ENCODE measurements at places on chromosomes 7 and 10.
A peak's percentile ranks its signal among the peaks of the same experiment; 100 is the strongest.

DNA sequence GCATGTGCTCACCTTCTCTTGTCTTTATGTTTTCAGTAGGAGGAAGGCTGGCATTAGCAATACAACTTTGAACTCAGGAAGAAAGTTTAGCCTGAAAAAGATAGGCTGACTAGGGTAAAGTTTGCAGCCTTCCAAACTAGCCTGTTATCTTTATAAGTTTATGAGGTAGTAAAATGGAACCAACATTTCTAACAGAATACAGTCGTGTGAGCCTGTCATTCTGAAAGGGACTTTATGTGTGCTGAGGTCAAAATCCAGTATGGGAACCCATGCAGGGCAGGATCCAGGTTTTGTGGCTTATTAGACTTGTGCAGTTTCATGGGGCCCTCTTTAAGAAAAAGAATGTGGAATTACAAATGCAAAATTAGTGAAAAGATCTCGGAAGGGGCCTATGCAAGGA lies 201.0 kb upstream of the PRPS1L1 start:
- DNase-seq = no peak

DNA sequence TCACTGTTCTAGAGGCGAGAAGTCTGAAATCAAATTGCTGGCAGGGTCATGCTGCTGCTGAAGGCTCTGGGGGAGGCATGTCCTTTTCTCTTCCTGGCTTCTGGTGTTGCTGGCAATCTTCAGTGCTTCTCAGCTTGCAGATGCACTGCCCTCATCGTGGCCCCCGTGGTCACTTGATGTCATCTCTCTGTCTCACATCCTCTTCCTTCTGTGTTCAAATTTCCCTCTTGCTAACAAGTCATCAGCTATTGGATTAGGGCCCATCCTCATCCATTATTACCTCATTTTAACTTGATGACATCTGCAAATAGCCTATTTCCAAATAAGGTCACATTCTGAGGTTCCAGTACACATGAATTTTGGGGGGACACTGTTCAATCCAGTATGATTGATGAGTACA lies 36.6 kb upstream of the SRGN start:
- DNase-seq = peak; percentile 87

DNA sequence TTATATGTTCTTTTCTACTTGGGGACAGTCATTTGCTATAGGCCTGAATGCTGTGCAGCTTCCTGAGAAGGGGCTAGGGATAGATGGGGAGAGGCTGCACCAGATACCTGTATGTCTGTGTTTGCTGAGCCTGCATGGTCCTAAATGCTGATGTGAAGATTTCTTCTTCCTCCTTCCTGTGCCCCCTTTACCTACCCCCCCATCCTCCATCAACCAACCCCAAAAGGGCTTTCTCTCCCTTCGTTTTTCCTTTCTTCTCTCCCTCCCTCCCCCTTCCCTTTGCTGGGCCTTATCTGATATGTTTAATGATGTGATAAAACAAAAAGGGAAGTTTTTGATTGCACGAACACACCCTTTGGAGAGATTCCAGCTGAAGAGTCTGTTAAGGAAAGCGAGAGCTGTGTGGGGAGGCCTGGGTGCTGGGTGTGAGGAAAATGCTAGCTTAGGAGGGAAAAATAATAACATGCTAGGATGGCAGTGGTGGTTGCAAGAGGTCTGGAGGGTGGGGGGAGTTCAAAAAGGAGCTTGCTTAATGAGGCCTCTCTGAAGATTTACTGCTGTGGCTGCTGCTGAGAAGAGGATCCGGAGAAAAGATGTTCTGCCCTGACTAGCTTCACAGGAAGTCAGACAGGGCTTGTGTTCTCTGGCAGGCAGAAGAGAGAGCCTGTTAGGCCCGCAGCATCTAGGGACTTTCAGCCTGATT lies 101.8 kb downstream of the SAMD9 start:
- no peak for DNase-seq

DNA sequence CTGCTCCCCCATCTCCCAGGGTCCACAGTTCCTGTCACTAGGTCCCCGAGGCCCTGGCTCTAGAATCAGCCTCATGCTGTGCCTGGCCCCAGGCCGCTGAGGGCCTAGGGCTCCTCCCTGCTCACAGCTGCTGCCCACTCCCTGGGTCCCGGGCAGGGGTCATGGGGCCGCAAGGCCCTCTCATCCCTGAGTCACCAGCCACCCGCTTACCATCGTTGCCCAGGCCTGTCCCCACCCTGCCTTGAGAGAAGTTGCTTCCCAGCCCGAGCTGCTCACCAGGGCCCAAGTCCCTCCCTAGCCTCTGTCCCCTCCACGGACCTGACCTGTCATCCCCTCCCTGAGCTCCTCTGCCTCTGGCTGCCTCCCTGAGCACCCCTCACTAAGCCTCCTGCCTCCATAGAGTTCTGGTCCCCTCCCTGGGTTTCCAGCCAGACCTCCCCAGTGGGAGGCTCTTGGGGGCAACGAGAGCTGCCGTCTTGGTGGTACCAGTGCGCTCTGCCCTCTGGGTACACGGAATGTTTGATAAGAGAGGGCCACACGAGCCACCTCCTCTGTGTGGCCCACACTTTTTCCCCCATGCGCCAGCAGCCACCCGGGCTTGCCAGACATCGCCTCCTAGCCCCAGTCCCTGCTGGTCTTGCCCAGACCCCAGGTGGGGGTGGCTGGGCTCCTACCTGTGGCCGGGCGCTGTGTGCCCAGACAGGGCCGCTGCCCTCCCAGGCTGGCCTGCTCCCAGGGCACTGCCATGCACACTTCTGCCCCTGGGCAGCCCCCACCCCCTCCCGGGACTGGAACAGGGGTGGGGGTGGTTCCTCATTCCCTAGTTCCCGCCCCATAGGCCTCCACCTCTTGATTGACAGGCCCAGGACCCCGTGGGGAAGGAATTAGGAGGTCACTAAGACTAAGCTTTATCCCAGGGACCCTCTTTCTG lies 21.3 kb downstream of the MLXIPL start:
- peak; percentile 92 for DNase-seq

DNA sequence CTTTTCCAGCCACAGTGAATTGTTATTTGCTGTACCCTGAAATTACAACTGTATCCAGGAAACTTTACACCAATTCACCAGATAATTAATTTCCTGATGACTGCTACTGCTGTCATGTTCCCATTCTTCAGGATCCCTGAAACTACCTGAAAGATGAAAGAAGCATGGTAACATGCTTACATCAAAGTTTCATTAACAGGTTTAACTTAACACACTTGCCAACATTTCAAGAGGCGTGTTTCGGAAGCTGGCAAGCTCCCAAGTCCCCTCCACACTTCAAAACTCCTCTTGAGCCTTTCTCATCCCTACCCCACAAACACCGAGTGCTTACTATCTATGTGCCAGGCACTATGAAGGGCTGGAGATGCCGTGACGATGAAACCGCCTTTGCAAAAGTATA lies 88.6 kb downstream of the MPP7 start:
- no peak for DNase-seq

DNA sequence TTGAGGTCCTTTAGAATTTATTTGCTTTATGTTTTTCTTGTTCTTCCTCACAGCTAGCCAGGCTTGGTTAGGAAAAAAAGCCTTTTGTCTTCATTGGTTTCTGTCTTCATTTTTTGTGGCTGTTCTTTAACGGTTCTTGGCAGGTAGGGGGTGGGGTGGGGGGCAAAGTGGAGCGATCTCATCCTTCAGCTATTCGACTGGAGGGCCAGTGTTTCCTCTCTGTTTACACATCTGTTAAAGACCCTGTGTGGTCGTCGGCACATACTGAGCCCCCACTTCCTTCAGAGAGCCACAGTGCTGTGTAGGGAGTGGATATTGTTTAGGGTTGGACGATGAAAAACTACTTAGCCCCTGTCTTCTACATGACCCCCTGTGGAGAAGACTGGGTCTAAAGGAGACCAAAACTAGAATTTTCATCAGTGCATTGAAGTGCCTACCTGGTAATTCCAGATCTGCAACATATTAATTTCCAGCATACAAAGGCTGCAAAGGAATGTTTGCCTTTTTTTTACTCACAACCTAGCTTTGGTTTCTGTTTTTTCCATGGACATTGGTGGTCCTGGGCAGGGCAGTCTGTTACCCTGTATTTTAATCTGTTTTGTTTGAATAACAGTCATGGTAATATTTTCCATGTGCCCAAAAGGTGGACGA lies 29.0 kb downstream of the PRPF18 start:
- DNase-seq = no peak

- no peak for DNase-seq
Observed at GRCh38 chr7:31935124-31936054, 134.8 kb downstream of the PDE1C start.

- no peak for DNase-seq
Observed at GRCh38 chr7:96998744-96999143, 6.6 kb upstream of the DLX6 start.

GRCh38 chr10:96765406-96766240 lies 45.3 kb upstream of the PIK3AP1 start:
- peak; percentile 75 for DNase-seq

DNA sequence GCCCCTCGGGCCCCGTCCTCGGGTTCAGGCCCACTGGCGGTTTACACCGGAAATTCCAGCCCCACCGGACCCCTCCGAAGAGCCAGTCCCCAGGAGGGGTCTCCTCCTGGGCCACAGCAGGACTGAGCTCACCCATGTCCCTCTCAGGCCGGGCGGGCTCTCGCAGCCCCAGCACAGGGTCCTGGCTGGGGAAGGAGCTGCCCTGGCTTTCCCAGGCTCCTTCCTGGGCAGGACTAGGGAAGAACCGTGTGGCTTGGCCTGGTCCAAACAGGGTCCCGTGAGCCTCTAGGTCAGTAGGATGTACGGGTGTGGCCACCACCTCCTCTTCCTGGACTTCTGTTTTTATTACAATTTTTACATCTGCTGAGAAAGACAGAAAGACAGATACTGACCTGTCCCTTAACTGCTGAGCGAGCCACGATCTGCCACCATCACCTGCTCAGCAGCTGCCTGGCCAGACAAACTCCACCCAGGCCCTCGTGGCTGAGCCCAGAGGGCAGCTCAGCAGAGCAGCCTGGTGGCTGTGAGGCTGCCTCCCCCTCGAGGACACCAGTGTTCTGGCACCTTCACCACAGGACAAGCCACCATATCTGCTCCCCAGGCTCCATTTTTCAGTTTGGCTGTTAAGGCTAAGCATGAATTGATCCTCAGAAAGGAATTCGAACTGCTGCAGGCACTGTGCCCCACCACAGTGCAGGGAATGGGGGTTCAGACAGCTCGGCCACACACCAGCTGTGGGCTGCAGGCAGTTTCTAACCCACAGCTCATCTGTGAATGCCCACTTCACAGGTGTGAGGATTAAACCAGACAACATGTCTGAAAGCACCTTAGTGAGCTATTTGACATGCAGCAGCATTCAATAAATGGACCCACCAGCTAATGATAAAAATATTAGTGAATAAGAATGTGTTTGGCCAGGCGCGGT lies 14.5 kb upstream of the ZNF777 start:
- no peak for DNase-seq

- DNase-seq = no peak
Observed at GRCh38 chr10:30820261-30820991, 190.9 kb upstream of the LYZL2 start.

- no peak for DNase-seq
Observed at GRCh38 chr7:101922631-101923601, 105.5 kb downstream of the CUX1 start.

DNA sequence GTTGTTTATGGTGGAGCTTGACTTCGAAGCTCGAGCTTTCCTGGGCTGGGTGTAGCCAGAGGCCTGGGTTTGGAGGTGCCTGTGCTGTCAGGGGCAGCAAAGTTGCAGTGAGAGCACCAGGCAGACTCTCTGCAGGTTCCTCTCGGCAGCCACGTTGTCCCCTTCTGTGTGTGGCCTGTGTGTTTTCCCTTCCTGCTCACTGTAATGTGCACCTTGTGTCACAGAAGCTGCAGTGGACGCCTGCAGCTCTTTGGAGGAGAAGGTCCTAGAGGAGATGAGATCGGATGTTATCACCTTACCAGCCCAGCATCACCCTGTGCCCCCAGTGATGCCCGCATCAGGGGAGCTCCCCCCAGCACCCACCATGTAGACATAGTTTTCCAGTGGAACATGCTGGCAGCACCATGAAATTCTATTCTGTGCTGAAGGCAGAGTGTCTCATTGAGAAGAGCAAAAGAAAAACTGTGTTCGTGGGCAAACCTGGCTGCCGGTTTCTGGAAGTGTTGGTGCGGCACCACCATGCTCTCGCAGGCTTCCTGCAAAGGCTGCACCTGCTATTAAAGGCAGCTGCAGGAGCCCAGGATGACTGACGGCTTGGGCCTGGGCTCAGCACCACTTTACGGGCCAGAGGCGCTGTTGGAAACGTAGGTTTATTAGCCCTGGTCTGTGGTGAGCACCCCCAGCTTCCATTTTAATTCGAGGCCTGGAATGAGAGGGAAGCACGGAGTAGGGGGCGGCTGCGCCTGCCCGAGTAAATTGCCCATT lies 609.8 kb upstream of the FOXK1 start:
- DNase-seq = no peak

DNA sequence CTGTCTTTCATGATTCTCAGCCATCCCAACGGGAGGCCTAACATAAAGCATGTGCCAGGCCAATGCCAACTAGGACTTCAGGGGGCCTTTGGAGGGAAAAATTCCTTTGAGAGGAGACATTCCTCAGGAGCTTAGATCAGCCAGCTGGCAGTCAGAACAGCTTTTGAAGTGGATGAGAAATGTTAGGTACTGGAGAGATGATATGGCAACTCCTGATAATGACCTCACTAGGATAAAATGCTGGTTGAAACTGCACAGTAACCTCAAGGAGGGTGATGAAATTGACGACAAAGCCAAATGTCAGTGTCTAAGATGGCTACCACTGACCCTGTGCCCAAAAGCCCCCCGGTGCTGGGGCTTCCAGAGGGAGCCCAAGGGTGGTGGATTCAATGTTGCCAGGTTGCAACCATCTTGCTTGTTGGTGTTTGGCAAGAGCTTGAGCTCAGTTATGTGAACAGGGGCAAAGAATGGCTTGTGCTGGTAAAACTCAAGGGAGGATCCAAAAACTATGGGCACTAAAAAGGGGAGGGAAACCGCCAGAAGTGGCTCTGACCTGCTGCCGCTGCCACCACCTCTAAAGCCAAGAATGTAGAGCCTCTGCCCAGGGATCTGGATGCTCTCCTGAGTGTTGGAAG lies 121.2 kb downstream of the UBE2H start:
- no peak for DNase-seq

DNA sequence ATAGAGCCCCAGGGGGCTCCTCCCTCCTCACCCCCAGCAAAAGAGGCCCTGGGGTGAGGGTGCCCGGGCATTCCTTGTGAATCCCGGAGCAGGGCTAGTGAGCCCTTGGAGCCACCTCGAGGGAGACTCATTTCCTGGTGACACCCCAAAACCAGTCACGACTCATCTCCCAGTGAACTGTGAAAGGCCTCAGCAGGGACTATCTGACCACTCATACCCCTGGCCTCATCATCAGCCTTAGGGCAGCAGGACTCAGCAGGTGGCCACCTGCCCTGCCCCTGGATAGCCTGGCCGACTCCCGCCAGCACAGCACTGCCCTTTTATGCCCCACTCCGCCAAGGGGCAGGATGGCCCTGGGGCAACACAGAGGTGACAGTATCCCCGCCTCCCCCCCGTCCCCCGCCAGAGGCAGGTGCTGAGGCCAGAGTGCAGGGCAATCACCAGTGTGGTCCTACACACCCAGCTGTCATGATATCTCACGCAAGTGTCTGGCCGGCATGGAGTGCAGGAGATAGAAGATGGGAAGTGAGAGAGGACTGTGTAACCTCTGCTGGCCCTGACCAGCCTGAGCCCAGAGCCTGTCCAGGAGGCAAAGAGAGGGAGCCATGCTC lies 3.2 kb downstream of the SNCG start:
- no peak for DNase-seq

Data from inflammatory macrophage (primary cell).